ENCODE measurements at places on chromosomes 12 and 14. TPM values are rescaled to one million over a fixed set of nuclear protein-coding genes. Genes with fewer than 3 reads are reported as not detected.

DNA sequence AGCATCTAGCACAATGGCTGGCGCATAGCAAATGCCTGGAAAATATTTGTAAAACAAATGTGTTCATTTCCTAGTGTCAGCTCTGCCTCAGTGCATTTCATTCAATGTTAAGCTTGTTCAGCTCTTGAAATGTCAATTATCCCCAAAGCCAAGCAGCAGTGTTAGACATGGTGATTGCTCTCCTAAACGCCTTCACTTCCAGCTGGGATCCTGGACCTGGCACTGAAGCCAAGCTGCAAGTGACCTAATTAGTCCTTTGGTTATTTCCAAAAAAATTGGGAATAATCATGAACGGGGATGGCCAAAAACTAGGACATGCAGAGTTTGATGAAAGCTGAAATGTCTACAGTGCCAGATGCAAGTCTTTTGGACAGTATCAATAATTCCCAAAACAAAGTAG is 54.9 kb upstream of the MDGA2 start:
- DNase-seq: no peak
- no peaks in the 10 kb centered on the region for H3K27me3 ChIP-seq

GRCh38 chr14:66359500-66359899 is 126.7 kb upstream of the CCDC196 start:
- H3K36me3 ChIP-seq: no peaks in the 10 kb centered on the region
- no peak overlapping the region for H3K4me3 ChIP-seq
- DNase-seq: peak; percentile 84
- no peak overlapping the region for H3K27ac ChIP-seq

DNA sequence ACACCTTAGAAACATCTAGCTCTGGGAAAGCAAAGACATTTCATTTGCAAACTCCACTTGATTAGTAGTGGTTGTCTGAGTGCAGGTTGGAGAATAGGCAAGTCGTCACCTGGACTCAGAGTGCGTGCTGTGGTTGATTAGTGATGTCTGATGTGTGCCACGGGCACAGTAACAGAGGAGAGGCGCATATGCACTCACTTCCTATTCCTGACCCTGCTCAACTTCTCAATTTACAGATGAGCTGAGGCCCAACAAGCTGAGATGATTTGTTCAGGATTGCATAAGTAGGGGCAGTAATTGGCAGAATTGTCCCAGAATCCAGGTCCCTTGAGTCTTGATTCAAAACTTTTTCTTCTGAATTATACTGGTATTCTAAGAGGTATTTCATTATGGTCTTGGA is 44.9 kb downstream of the ADCK1 start:
- no peaks in the 10 kb centered on the region for H3K36me3 ChIP-seq
- no peak overlapping the region for H3K4me3 ChIP-seq
- no peaks in the 10 kb centered on the region for H3K27me3 ChIP-seq
- no peak for DNase-seq
- no peak overlapping the region for H3K27ac ChIP-seq
- no peaks in the 10 kb centered on the region for H3K4me1 ChIP-seq

GRCh38 chr14:38107216-38107631 is 100.5 kb upstream of the SSTR1 start:
- no peaks in the 10 kb centered on the region for H3K36me3 ChIP-seq
- DNase-seq: no peak
- no peaks in the 10 kb centered on the region for H3K27me3 ChIP-seq
- H3K4me3 ChIP-seq: no peak overlapping the region
- H3K4me1 ChIP-seq: no peaks in the 10 kb centered on the region
- H3K27ac ChIP-seq: no peak overlapping the region

DNA sequence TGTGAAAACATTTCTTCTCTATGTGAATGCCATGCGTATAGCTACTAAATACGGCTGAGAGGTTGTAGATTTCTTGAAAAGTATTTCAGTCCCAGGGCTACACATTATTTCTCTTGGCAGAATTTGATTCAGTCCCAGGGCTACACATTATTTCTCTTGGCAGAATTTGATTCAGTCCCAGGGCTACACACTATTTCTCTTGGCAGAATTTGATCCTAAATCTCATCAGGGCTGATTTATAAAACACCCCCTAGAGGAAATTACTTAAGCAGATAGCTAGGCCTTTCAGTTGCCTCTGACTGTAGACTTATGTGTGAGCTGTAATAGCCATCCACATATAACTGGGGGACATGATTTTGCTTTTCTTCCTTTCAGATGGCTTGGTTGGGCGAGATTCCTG is 50.4 kb downstream of the AK7 start:
- H3K36me3 ChIP-seq: no peaks in the 10 kb centered on the region
- no peak overlapping the region for H3K4me3 ChIP-seq
- no peaks in the 10 kb centered on the region for H3K4me1 ChIP-seq
- no peak overlapping the region for H3K27ac ChIP-seq
- DNase-seq: no peak

DNA sequence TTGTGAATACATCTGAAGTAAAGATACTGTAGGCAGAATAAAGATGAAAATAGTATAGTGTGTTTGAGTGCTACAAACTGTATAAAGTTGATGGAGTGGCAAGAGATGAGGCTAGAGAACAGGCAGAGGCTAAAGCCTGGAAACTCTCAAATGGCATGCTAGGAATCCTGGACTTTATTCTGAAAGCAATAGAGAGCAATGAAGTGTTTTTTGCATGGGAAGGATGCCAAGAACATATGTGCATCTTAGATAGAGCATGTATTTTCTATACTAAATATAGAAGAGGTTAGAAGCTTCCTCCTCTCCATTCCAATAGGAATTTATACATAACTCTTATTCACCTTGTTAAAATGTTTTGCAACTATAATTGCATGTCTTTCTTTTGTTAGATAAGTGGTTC is 86.3 kb upstream of the TMTC2 start:
- DNase-seq: no peak
- no peaks in the 10 kb centered on the region for H3K4me1 ChIP-seq
- no peaks in the 10 kb centered on the region for H3K36me3 ChIP-seq
- H3K4me3 ChIP-seq: no peak overlapping the region
- no peak overlapping the region for H3K27ac ChIP-seq

DNA sequence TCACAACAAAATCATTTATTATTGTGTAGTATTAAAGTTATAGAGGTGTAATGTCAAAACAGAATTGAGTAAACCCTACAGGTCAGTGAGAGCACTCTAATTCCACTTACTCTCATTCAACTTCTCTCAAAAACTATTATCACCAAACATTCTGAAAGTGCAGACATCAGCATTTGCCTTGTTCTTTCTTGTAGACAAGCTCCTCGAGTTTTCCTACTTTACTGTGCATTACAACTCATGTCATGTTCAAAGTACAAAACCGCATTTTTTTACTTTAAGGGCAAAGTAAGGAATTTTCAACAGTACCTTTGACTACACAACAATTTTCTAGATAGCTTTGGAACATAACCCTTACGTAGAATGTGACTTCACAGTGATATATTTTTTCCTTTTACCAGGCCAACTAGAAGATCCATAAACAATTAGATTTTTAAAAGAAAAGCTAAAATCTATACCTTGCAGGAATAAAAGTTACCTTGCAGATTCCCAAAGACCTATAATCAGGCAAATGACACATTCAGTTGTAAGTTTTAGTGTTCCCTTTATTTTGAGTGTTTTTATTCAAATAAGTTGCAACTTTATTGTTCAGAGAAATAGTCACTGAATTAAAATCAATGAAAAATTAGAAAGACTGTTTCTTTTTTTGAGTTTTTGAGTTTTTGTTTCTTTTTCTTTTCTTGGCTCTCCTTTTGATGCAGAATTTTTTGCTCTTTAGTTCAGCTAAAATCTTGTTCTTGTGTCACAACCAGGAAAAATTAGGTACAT is 12.7 kb upstream of the USP15 start:
- H3K27ac ChIP-seq: no peak overlapping the region
- no peaks in the 10 kb centered on the region for H3K4me1 ChIP-seq
- H3K36me3 ChIP-seq: no peaks in the 10 kb centered on the region
- DNase-seq: no peak
- H3K4me3 ChIP-seq: no peak overlapping the region

DNA sequence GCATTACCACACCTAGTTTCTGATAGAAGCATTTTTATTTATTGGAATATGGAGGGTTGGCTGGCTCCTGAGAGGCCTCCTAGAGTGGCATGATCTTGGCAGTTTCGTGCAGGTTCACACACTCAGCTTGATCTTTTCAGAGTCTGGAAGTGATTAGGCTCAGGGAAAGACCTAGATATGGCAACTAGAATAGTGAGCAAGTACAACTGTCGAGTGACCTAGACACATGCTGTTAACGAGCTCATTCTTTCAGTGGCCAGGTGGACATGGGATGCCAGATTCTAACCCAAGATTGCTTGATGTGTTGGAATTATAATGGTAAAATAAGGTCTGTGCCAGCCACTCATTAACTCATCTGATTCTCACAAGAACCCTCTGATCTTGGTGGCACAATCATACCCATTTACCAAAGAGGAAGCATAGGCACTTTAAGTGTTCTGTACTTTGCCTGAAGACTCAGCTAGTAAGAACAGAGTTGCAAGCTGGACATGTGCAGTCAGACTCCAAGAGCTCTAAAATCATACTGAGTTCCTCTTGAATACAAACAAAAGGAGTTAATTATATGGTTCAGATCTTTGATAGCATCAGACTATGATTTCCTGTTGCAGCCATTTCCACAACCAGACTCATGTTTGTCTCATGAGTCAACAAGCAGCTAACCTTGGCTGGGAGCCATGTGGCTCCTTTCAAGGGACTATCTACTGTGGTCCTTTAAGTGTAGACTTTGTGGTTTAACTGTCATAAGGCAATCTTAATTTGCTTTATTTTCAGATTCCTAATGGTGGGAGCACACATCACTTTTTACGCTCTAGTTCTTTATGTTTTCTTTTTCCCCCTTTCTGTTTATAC is 144.2 kb downstream of the PLEKHA5 start:
- H3K4me3 ChIP-seq: no peak overlapping the region
- no peak for DNase-seq
- peaks cover 14% of the 10 kb centered on the region for H3K36me3 ChIP-seq
- H3K27ac ChIP-seq: no peak overlapping the region

GRCh38 chr12:52835271-52836041 is 1.3 kb upstream of the KRT79 start:
- H3K4me3 ChIP-seq: no peak overlapping the region
- no peaks in the 10 kb centered on the region for H3K4me1 ChIP-seq
- no peak overlapping the region for H3K27ac ChIP-seq
- no peaks in the 10 kb centered on the region for H3K27me3 ChIP-seq
- H3K36me3 ChIP-seq: no peaks in the 10 kb centered on the region
- no peak for DNase-seq

The MGST1 gene
- 354 TPM for total RNA-seq

The NRL gene
- 2.2 TPM for total RNA-seq

- no peaks in the 10 kb centered on the region for H3K27me3 ChIP-seq
- no peak overlapping the region for H3K4me3 ChIP-seq
- DNase-seq: no peak
- no peaks in the 10 kb centered on the region for H3K4me1 ChIP-seq
- no peaks in the 10 kb centered on the region for H3K36me3 ChIP-seq
- no peak overlapping the region for H3K27ac ChIP-seq
Observed at GRCh38 chr12:131607658-131608447, 103.0 kb upstream of the SFSWAP start.

- no peaks in the 10 kb centered on the region for H3K36me3 ChIP-seq
- peaks cover 6% of the 10 kb centered on the region for H3K4me1 ChIP-seq
- no peak for DNase-seq
- H3K27ac ChIP-seq: no peak overlapping the region
- H3K27me3 ChIP-seq: no peaks in the 10 kb centered on the region
- H3K4me3 ChIP-seq: no peak overlapping the region
Observed at GRCh38 chr12:100382338-100382737, 25.5 kb downstream of the SLC17A8 start.

The AQP6 gene
- total RNA-seq: not detected

DNA sequence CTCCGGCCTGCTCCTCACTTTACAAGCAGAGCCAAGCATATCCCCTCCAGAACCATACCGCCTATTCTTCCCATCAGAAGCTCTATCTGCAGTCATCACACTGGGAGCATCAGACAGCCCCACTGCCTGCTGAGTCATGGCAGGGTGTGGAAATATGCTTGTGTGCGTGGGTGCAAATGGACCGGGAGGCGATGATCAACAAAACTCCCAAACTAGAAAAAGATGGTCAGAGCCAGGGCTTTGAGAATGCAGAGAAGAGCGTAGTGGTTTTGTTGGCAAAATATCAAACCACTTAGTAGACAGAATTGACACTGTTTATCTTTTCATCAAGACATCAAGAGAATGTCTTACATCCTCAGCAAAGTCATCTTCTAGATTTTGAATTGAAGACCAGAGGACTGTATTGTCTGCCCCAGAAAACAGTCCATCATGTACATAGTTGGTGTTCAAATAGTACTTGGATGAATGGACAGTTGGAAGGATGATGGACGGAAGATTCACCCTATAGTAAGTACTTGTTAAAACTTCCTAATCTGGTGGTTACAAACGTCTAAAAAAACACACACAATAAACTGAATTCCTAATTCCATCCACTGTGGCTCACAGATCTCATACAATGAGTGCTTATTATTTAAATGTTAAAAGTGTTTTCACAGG is 54.9 kb downstream of the VWF start:
- H3K27me3 ChIP-seq: no peaks in the 10 kb centered on the region
- no peak overlapping the region for H3K4me3 ChIP-seq
- H3K27ac ChIP-seq: no peak overlapping the region

All from GM23338 (cell line).